Natural killer cell (primary cell): ENCODE measurements at places on chromosomes 3 and 15.

DNA sequence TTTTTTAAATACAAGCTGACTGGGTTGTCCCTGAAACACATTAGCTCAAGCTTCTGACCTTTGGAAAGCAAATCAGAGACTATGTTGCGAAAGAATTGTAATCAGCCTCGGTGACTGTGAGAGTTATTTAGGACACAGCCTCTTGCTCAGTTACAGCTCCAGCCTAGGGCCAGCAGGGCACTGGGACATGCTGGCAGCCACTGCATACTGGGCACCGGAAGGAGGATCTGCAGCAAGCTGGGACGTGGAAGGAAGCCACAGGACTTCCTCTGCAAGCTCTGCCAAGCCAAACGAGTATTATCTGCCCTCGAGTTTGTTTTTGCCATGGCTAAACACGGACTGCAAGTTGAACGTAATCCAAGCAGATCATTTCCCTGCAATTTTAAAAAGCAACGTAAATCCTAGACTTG is 24.4 kb upstream of the COPG1 start:
- DNase-seq: peak; percentile 27

DNA sequence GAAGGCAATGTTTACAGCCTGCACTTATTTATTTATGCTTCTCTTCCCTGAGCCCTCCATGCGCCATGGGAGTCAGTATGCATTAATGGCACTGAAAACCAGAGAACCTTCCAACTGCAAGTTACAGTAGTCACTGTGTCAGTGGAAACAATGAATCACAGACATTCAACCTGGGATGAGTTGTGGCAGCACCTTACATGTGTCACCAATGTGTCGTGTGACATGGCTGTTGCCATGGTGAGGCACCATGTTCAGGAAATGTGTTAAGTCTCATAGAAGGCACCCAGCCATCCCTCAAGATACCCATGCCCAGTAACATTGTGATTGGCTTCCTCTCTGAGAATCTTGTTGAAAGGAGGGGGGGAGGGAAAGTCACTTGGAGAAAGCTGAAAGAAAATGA is 105.0 kb downstream of the FOXP1 start:
- DNase-seq: no peak

GRCh38 chr3:184383033-184383740 is 3.3 kb downstream of the CHRD start:
- DNase-seq: no peak

DNA sequence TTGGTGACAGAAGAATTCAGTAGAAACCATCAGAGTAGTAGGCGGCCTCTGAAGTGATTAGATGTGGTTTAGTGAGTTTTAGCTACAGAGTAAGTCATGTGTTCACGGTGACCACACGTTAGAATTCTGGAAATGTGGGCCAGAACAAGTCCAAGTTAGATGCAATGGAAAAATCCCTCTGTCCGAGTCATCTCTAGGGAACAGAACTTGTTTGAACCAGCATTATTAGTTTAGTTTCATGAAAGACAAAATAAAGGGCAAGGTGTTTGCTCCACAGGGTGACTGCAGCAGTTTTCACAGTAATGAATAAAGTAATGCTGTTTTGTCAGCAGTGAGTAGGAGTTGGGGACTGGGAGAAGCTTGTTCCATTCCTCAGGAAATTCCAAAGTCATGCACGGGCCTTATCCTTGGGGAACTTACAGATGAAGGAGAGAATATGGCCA is 100.2 kb downstream of the CGNL1 start:
- no peak for DNase-seq

- no peak for DNase-seq
Measured at GRCh38 chr15:76809412-76810103, 95.6 kb downstream of the SCAPER start.

DNA sequence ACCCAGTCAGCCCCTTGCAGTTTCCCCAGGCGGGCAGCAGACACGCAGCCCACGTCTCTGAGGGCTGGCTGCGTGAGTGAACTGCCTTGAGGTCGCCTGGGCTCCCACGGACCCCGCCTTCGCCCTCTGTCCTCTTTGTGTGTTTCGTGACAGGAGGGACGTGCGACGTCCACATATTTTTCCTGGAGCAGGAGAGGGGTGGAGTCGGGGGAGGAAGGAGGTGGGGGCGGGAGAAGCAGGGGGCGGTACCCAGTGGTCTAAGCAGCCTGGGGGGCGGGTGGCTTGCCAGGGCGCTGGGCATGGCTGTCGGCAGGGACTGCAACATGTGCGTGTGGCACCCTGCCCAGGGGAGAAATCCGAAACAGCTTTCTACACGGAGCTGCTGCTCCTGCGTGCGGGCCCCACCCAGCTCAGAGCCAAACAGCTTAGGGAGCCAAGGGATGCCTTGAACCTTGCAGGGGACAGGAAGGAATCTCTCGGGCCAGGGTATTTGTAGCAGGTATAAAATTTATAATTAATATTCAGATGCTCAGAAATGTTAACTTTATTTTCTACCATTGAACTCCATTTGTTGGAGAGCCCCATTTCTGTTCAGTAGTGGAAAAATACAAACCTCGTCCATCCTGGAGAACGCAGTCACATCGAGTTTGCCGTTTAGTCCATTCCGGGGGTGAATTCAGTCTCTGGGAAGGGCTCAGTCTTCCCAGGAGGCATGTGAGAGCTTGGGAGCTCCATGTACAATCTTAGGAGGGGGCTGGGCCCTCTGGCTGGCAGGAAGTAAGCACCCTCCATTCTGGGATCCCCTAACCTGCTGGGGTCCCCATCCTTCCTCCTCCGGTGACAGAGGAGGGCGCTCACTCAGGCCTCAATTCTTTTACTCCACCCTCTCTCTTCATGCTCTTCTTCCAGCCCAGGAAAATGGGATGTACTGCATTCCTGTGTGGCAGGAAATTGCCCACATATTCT is 79.1 kb upstream of the MEF2A start:
- DNase-seq: no peak

GRCh38 chr3:189883113-189883753 is 237.5 kb downstream of the P3H2 start:
- DNase-seq: no peak

- DNase-seq: peak; percentile 27
Measured at GRCh38 chr3:42590989-42591756, 513 bp downstream of the SS18L2 start.

GRCh38 chr3:14716591-14716990 is 41.6 kb downstream of the C3orf20 start:
- DNase-seq: no peak

GRCh38 chr15:60695713-60696522 is 217.0 kb upstream of the ICE2 start:
- peak; percentile 50 for DNase-seq

DNA sequence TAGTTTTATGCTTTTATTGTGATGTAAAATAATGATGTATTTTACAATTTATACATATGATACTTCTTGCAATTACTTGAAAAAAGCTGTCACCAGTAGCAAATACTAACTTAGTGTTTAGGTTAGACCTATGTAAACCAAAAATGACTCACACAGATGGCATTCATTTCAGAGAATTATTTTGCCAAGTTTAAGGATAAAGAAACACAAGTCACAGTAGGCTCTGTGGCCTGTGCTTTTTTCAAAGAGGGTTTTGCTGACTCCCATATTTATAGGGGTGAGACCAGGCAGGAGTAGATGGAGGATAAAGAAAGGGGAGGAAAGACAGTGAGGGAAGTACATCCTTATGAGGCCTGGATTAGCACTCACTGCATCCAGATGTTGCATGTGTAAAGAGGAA is 356.6 kb upstream of the NPAP1 start:
- no peak for DNase-seq

GRCh38 chr15:90826886-90827435 is 41.4 kb upstream of the FURIN start:
- DNase-seq: no peak

- DNase-seq: no peak
Measured at GRCh38 chr3:24088782-24089181, 143.7 kb downstream of the NR1D2 start.

DNA sequence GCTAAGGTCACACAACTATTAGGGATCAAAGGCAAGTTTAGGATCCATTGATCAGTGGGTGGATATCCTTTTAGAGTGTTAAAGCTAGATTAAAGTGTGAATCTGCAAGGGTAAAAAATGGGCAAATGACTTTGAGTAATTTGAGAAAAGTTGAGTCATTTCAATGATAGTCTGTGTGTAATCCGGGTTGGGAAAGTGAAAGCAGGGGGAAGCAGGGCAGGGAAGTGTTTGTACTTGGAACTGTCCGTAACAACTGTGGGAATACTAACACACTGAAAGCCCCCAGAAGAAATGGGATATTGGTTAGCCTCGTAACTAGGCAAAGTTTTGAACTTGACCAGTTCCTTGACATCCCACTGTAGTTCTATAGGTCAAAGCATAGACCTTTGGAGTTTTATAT is 187.2 kb upstream of the SLITRK3 start:
- no peak for DNase-seq

GRCh38 chr3:10983219-10983916 is 9.2 kb upstream of the SLC6A1 start:
- no peak for DNase-seq

- DNase-seq: peak; percentile 79
Measured at GRCh38 chr15:74788683-74789151, 6.8 kb downstream of the CSK start.

GRCh38 chr3:131630097-131630496 is 127.3 kb upstream of the MRPL3 start:
- no peak for DNase-seq

DNA sequence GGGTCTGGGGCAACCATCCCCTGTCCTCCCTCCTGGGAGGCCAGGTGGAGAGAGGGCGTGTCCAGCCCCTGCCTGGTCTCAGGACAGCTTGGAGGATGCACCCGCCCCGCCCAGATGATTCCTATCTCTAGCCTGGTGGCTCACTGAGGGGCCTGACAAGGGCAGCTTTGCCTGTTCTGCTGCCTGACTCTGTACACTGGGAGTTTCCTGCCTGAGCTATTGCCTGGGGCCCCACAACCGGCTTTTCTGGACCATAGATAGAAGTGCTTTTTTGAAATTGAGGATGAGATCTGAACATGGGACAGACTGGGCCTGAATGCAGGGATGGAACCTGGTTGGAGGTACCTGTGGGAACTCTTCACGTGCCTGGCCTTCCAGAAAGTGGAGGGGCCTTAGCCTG is 751 bp upstream of the PLA2G4E start:
- DNase-seq: no peak

GRCh38 chr3:120171134-120171873 is 77.1 kb upstream of the GSK3B start:
- no peak for DNase-seq

- DNase-seq: no peak
Measured at GRCh38 chr3:148951599-148952361, 39.6 kb upstream of the GYG1 start.

GRCh38 chr3:186425788-186426730 is 64.0 kb upstream of the DGKG start:
- DNase-seq: no peak

DNA sequence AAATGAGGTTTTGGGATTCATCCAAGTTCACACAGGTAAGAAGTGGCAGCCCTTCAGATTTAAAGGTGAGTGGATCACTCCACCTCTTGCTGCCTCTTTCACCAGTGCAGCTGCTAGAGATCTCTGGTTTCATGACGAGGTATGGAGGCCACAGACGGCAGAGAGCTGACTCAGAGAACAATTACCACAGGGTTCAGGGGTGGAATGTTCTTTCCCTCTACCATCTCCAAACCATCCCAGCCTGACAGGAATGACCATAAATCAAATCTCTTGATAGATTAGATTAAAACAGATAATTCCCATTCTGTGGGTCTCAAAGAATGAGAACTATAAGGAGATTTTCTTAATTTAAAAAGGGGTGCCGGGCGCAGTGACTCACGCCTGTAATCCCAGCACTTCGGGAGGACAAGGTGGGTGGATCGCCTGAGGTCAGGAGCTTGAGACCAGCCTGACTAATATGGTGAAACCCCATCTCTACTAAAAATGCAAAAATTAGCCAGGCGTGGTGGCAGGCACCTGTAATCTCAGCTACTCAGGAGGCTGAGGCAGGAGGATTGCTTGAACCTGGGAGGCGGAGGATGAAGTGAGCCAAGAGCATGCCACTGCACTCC is 174.2 kb upstream of the ATP11B start:
- no peak for DNase-seq

GRCh38 chr3:175212896-175213295 is 353.8 kb downstream of the NAALADL2 start:
- no peak for DNase-seq

DNA sequence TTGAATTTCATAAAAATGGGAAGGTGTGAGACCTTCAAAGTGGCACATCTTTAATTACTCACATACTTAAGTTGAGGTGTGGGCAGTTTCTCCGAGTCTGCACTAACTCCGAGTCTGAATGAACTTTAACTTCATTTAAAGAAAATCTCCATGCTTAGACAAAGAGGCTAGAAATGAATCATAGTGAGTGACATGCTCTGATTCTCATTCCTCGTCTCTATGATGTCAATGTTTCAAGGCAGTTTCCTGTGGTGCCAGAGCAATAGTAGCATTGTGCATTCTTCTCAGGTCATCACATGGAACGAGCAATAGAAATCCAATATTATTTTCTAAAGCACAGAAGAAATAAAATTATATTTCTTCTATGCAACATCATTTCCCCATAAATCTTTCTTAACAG is 224.8 kb downstream of the KCNMB2 start:
- no peak for DNase-seq

- no peak for DNase-seq
Measured at GRCh38 chr3:110738531-110738930, 333.1 kb upstream of the NECTIN3 start.

- no peak for DNase-seq
Measured at GRCh38 chr3:37625690-37626360, 235.9 kb upstream of the CTDSPL start.

DNA sequence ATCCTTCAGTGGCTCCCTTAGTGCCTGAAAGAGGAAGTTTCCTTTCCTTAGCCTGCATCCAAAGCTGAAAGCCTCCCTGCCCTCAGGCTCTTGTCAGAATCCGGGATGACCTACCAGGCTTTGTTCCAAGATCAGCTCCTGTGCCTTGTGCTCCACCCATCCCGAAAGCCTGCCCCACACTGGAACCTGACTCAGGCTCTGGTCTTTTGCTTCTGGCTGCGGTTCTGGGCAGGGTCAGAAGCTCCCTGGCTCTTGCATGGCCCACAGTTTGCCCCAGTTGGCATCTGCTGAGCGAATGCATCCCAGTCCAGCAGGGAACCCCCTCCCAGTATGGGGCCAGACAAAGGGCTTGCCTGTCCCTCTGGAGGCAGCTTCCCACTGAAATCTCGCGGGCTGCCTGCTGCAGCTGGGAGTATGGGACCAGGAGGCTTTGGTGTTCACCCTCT is 25.9 kb upstream of the KIF23 start:
- no peak for DNase-seq

DNA sequence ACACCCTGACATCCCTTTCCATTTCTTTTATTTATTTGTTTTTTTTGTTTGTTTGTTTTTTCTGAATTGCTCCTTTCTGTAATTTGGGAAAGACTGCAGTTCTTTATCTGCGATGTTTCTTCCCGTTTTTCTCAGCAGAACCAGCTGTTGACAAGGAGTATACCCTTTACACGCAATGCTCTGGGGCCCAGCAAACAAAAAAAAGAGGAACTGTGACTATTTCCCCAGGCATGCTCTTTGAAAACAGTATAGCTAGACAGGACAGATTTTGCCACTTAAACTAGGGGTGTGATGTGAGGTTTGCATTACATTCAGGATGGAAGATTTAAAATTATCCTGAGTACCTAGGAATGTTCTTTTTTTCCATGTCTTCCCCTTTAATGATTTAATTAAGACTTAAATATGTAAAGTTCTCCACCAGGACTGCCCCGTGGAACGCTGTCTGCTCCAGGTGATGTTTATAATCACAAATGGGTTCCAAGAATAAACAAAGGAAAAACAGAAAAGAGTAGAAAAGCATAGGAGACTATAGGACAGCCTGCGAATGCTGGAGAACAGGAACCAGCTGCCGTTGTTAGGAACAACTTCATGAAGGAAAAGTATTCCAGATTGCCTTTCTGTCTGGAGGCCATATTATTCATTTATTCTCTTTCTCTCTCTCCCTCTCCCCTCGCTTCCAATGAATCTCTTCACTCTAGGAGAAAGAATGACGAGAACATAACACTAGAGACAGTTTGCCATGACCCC is 43.3 kb downstream of the TGFBR2 start:
- no peak for DNase-seq
